ENCODE measurements at places on chromosomes 16 and 17.

- no peak for DNase-seq
Observed at GRCh38 chr17:75909051-75909811, 4.5 kb upstream of the MRPL38 start.

GRCh38 chr17:71917715-71918114 lies 203.1 kb upstream of the SOX9 start:
- no peak for DNase-seq

GRCh38 chr16:64133366-64133765 lies 988.5 kb downstream of the CDH11 start:
- DNase-seq, result no peak

DNA sequence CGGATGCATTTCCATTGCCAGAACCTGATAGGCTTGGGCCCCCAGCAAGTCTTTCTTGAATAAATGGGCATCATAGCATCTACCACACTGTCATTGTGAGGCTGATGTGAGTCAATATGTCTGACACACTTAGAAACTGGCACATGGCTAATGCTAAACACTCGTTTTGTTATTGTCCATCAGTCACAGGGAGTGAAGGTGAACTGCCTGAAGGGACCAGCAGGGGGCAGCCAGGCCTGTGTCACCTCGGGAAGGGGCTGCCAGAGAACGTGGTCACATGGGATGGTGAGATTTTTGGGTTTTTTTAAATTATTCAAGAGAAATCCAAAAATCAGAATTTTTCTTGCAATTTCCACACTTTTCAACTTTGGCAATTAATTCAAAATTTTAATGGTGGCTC lies 831 bp upstream of the RCVRN start:
- DNase-seq, result no peak

GRCh38 chr16:11329891-11330290 lies 15.4 kb upstream of the RMI2 start:
- DNase-seq, result no peak

- DNase-seq, result no peak
Observed at GRCh38 chr17:36055921-36056520, 8.1 kb upstream of the CCL18 start.

DNA sequence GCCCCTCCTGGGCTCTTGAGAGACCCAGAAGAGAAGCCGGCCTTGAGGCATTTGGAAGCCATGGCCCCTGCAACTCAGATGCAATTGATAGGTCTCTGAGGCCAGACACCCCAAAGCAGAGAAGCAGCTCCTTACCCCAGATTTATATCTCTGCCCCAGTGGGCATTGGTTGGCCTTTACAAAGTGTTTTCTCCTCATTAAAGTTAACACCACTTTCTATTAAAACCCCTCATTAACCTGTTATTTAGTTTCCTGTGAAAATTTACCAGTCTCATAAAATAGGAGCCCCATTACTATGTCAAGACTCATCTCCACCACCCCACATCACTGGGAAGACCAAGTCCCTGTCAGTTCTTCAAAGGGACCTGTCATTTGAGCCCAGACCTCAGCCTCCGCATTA lies at the start of gene KRT35:
TSS of gene KRT35 (minus strand) at position 116 of the 400 bp plus-strand sequence. CDS start at position 62, 54 bp downstream.
- no peak for DNase-seq

- no peak for DNase-seq
Observed at GRCh38 chr16:80718480-80719220, 85.7 kb downstream of the CDYL2 start.

DNA sequence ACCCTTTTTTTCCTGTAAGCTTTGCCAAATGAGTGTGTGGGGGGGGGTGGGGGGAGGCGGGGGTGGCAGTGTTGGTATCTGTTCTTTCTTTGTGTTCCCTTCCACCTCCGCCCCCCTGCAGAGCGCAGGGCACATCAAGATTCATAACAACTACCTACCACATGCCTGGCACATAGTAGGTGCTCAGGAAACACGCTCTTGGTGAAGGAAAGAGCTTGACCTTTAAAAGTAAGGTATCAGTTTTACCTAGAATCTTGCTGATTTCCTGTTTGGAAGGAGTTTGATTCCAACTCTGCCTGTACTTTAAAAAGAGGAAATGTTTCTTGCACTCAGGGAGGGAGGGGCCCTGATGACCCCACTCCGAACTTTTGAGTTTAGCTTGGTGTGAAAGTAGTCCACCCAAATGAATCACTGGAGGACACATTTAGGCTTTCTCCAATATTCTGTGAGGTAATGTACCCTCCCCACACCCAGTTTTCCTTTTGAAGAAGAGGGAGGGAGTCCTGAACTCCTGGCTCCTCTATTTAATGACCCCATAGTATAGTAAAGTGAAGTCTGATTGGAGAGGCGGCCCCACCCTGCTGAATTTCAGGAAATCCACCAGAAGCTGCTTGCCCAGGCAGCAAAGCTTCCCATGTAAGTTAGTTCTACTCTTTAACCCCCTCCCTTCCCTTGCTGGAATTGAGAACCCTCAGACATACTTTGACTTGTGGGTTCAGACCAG lies 560 bp upstream of the FAM20A start:
- DNase-seq, result no peak

DNA sequence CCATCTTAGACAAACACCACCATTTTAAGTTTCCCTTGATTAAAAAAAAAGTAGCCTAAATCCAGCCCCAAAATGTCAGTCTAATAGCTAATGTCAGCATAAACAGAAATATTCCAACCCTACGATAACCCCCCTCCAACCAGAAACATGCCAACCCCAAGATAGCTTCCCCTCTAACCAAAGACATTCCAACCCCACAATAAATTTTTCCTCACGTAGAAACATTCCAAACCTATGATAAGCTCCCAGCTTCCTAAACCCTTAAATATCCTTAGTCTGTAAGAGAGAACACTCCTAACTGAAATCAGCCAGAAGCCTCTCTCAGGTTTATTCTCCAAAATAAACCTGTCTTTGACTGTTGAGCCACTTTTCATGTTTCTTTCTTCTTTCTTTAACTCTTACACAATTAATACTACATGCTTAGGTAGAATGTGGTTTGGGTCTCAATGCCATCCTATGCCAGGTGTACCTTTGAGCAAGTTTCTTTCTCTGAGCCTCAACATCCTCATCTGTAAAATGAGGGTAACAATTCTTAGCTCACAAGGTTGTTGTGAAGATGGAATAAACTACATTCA lies 10.5 kb upstream of the KRT38 start:
- DNase-seq, result no peak

- DNase-seq, result no peak
Observed at GRCh38 chr17:40648384-40648968, 858 bp upstream of the SMARCE1 start.

DNA sequence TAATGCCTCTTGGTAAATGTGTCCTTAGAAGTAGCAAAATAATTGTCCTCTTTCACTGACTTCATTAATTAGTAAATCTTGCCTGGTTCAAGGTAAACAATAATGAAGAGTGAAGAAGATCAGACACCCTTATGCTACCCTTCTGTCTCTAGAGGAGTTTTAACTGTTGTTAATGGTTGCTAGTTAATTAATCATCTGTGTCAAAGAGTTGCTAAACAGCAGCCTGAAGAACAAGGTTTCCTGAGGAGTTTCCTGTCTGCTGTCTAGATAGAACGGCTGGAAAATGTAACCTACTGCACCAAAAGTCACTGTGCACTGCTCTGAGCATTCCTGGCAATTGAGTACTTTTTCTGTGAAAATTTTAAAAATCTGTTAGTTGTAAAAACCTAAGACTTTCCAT lies 131.3 kb downstream of the NLK start:
- DNase-seq, result no peak

DNA sequence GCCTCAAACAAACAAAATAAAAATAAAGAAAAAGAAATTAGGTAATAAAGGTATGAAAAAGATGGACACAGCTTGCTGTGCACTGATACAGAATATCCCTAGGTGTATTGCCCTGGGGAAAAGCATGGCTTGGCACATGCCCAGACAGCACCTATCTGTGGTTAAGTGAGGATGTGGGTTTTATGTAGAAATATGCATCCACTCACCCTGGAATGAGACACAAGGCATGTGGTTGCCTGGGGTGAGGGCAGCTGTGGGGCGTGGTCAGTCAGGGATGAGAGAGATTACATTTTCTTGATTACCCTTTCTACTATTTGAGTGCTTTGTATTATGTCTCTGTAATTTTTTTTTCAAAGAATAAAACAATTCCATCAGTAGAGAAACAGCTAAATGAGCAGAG lies 6.9 kb downstream of the PLLP start:
- no peak for DNase-seq

DNA sequence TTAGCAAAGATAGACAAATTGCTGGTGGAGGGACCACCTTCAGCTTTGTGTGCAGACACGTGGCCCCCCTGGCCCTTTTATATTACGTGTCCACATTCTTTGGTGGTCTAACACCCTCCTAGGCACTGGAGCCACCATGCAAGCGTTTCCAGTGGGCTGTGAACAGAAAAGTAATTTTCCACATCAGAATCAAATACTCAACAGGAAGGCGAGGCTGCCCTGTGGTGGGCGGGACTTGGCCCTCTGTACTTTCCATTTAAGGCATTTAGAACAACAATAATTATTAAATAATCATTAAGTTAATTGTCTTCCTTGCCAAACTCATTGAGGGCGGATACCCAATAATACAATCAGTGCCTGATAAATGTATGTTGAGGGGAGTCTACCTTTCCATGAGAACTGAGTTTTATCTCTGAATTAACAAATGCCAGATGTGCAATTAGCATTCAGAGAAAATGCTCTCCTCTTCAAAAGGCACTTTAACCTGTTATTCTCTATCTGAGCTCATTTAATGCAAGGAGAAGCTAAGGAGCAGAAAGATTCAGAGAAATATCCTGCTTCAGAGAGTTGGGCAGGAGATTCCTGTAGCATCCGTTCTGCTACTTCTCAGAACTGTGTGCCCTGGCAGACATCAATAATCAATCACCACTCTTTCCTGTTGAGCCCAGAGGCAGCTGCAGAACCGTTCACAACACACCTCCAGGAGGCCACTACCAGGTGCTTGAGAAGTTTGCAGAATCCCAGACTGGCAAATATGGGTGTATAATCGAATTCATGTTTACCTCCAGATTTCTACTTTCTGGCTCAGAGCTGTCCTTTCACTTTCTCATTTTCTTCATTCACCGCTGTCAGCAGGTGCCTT lies 109.4 kb downstream of the CMIP start:
- DNase-seq, result no peak

DNA sequence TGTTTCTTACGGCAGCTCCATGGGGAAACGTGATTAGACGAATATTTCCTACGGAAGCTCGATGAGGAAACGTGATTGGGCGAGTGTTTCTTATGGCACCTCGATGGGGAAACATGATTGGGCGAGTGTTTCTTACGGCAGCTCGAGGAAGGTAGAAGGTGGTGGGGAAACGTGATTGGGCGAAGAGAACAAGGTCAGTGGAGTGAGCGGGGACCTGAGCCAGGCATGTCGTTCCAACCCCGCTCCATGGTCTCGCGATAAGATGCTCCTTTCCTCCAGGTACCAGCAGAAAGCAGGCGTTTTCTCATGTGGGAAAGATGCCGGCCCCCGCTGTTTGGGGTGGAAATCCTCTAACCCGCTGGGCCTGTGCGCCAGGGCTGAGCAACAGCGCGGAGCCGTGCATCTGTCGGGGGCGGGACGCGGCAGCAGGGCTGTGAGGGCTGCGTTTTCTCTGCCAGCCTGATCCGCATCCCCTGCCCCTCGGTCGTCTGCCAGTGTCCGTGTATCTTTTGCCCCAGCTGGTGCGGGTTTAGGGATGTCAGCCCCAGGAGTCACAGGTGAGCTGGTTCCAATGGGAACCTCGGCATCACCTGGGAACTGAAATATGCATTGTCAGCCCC lies 25.6 kb upstream of the DOC2B start:
- DNase-seq, result no peak

DNA sequence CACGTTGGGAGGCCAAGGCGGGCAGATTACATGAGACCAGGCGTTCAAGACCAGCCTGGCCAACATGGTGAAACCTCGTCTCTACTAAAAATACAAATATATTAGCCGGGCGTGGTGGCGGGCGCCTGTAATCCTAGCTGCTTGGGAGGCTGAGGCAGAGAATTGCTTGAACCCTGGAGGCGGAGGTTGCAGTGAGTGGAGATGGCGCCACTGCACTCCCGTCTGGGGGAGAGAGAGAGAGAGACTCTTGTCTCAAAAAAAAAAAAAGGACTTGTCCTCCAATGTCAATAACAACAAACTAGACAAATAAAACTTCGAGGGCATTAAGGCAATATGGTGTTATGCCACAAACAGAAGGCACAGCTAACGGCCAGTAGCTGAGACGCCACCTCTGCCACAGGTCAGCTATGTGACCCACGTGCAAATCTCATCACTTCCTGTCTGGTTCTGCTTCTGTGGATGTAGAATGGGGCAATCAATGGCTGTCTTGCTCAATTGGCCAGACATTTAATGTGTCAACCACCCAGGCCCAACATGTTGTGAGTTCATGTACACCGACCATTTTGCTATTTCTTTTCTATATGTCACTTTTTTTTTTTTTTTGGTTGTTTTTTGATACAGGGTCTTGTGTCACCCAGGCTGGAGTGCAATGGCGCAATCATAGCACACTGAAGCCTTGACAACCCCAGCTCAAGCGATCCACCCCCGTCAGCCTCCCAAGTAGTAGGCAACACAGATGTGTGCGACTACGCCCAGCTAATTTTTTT lies 834 bp upstream of the TXNDC11 start:
- DNase-seq, result peak; percentile 69
